Activated T-cell treated with anti-CD3 and anti-CD28 coated beads, Interleukin-2, amount 50 U/mL, for 72 hours (primary cell): ENCODE measurements at places on chromosomes 7 and 10. TPM values are rescaled to one million over a fixed set of nuclear protein-coding genes. Genes with fewer than 3 reads are reported as not detected.

DNA sequence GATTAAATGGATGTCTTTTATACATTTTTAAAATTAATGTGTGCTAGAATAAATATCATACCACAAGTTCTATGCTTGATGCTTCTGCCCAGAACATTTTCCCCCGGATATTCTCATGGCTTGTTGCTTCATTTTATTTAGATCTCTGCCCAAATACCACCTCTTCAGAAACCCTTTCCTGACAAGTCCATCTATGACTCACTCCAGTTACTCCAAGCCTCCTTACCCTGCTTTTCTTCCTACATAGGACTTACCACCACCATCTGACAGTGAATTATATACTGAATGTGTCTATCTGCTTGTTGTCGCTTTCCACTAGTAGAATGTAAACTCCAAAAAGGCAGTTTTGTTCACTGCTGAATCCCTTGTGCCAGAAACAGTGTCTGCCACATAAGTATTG is 19.1 kb upstream of the ERVW-1 start:
- no peak for DNase-seq

- no peak for DNase-seq
Observed at GRCh38 chr10:123014772-123015171, 6.0 kb downstream of the ACADSB start.

- DNase-seq, result no peak
Observed at GRCh38 chr7:47576031-47576865, 5.7 kb downstream of the TNS3 start.

DNA sequence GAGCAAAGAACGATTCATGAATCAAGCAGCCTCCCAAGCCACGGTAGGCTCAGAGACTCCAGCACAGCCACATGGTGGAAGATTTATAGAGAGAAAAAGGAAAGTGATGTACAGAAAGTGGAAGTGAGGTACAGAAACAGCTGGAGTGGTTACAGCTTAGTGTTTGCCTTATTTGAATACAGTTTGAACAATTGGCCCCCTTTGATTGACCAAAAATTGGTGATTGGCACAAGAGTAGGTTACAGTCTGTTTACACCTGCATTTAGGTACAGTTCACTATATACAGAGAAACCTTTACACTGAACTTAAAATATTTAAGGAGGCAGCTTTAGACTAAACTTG is 136.4 kb upstream of the ASAH2 start:
- no peak for DNase-seq

Gene VSTM2A
- total RNA-seq, result not detected
